ENCODE measurements at places on chromosomes 16 and 17.

- no peak for DNase-seq
Observed at GRCh38 chr17:75049706-75050105, 2.7 kb downstream of the KCTD2 start.

DNA sequence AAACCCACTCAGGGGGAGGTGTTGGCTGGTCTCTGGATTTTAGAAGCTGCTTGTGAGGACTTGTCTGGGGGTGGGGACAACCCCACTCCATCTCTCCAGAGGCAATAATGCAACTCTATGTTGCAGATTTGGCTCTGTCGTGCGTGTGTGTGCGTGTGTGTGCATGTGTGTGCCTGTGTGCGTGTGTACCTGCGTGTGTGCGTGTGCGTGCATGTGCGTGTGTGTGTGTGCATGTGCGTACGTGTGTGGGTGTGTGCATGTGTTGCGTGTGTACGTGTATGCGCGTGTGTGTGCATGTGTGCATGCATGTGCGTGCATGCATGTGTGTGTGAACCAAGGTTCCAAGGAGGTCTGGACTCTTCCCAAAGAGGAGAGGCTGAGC, 120.4 kb upstream of the LHX1 start:
- DNase-seq = no peak

DNA sequence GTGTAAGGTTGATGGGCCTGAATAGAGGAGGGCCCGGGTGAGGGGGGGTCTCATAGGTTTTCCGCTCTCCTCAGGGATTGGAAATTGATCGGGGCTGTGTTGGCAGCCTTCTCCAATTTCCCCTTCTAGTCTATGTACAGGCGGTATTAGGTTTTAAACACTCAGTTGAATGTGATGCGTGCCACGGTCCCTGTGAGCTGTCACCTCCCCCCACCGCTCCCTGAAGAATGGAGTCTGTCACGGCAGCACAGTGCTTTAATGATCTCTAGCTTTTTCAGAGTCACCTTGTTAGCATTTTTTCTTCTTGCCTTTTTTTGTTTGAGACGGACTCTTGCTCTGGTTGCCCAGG, 800 bp downstream of the COX4I1 start:
- no peak for DNase-seq

DNA sequence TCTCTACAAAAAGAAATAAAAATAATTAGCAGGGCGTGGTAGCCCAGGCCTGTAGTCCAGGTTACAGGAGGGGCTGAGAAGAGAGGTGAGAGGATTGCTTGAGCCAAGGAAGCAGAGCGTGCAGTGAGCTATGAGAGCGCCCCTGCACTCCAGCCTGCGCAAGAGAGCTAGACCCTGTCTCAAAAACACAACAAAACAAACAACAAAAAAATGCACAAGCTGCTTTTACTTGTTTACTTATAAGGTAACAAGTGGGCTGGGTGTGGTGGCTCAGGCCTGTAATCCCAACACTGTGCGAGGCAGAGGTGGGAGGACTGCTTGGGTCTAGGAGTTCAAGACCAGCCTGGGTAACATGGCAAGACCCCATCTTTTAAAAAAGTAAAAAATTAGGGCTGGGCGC, 1.7 kb downstream of the CYTH1 start:
- no peak for DNase-seq

- DNase-seq = no peak
Observed at GRCh38 chr17:72426948-72427760, 306.3 kb downstream of the SOX9 start.

GRCh38 chr17:40938981-40939380, 1.5 kb upstream of the KRT23 start:
- no peak for DNase-seq

DNA sequence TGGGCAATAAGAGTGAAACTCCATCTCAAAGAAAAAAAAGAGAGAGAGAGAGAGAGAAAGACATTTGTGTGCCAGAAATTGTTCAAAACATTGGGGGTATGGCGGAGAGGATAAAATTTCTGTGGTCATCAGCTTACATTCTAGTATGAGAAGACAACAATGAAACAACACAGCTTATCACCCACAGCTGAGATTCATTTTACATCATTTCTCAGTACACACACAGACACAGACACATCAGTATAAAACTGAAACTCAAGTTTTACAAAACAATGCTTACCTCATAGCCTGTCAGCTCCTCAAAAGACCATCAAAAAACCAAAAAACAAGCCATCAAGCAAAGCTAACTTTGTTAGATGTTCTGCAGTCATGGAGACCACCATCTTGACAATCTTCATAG, 31.4 kb upstream of the CNEP1R1 start:
- DNase-seq = no peak

DNA sequence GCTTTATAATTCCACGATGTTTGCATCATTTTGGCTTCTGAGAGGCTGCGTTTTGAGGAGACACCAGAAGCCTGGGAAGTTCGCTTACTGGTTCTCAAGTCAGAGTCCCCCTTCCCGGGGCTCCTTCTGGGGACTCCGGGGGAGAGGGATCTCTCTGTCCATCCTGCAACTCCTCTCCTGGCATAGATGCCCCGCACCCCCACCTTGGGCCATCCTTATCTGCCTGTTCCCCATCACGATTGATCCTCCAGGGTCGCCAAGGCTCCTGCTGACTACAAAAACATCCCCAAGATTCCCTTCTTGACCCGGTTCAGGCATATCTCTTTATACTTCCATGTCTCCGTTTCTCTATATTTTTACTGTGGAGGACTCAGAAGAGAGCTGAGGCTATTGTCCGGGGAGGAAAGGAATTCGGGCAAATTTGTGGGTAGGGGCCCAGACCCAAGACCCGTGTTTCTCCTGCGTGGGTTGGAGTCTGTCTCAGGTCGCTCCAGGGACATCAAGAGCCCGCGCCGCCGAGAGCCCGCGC, 18.4 kb upstream of the HOXB13 start:
- no peak for DNase-seq

- DNase-seq = no peak
Observed at GRCh38 chr16:29975811-29976511, 2.3 kb downstream of the TAOK2 start.

- DNase-seq = no peak
Observed at GRCh38 chr16:57658878-57659674, 9.0 kb upstream of the ADGRG3 start.

DNA sequence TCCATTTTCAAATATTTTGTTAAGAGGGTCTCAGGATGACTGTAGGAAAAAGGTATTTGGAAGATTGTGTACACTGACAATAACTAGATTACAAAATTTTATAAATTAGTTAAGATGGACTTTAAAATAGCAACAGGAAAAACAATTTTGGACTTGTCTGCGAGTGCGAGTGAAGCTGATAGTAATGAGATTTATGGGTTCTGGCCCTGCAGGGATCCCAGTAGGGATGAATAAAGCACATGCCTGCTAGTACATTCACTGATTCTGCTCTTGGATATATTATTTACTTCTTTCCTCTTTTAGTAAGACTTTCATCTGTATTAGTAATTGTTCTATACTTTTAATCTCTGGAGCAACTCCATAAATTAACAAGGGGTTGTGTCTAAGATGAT, 28.2 kb downstream of the PRKCA start:
- DNase-seq = no peak

DNA sequence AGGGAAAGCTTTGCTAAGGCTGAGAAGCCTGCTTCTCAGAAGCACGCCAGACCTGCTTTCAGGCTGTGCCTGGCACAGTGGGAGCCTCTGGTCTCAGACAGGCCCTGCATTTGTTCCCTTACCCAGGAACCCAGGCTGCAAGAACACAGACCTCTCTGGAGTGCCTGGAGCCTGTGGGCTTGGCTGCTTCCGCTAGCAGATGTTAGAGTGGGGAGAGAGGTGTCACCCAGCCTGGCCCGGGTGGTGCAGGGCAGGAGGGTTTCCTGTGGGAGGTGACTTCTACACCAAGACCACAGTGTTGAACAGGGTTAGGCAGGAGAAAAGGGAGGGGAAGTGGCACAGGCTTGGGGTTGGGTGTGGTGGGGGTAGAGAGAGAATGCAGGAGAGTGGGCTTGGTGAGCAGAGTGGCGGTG, 35.8 kb upstream of the ADGRG1 start:
- DNase-seq = no peak

GRCh38 chr17:40295488-40296436, 8.1 kb downstream of the CDC6 start:
- DNase-seq = no peak

DNA sequence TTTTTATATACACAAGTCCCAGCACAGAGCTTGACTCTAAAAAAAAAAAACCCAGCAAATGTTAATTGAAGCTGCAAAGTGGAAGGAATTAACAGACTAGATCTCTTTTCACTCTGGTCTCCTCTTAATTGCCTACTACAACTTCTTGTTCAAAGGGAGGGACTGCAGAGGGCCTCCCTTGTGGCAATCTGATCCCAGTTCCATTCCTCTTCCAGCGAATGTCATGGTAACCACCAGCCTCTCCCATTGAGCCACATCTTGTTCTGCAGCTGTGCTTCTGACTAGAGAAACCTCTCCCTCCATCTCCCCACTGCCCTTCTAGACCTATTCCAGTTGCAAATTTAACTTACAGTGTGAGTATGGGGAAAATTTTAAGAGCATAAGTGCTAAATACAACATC, 5.9 kb downstream of the SUPT6H start:
- DNase-seq = no peak

DNA sequence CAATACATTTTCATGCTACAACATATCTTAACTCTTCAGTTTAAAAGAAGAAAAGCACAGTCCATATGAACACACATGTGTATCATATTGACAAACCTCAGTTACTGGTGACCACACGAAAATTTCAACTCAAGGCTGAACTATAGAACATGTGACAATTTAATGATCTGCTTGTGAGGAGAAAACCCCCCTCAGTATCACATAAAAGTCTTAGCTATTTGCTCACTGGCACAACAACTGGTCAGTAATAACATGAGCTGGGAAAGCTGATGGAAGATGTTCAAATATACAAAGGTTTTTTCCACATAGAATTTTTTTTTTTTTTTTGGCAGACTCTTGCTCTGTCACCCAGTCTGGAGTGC, 19.5 kb downstream of the ZNF652 start:
- DNase-seq = no peak

DNA sequence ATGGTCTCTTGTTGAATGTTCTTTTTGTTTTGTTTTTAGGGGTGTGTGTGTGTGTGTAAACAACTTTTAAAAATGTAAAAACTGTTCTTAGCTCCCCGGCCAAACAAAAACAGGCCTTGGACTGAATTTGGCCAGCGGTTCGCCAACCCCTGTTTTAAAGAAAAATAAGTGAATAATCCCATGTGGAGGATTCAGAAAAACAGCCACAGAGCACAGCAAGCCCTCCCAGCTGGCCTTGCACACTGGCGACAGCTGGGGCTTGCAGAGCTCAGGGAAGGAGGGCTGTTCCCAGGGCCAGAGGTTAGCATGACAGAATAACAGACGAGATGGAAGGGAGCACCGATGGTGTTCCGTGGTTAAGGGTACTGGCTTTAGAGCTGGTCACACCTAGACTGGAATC, 39.0 kb downstream of the EMP2 start:
- DNase-seq = no peak

- DNase-seq = no peak
Observed at GRCh38 chr16:67992661-67993206, 6.5 kb downstream of the DPEP2 start.

DNA sequence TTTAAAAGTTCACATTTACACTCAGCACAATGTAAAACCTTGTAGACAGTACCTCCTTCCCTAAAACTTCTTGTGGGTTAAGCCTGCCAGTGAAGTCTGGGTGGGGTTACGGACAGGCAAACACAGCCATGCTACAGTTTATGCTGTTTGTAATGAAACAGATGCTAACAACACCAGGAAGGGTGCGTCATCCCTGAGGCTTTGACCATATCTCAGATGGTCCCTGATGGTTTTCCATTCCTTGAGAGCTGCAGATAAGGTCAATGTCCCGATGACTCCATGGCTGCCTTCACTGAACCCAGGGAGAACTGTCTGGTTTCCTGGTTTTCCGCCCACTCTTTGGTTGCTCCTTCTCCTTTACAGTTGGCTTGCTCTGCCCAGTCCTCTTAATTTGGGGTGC, 29.1 kb downstream of the GAS7 start:
- DNase-seq = no peak

GRCh38 chr16:88550246-88550661, 19.9 kb upstream of the ZC3H18 start:
- no peak for DNase-seq

DNA sequence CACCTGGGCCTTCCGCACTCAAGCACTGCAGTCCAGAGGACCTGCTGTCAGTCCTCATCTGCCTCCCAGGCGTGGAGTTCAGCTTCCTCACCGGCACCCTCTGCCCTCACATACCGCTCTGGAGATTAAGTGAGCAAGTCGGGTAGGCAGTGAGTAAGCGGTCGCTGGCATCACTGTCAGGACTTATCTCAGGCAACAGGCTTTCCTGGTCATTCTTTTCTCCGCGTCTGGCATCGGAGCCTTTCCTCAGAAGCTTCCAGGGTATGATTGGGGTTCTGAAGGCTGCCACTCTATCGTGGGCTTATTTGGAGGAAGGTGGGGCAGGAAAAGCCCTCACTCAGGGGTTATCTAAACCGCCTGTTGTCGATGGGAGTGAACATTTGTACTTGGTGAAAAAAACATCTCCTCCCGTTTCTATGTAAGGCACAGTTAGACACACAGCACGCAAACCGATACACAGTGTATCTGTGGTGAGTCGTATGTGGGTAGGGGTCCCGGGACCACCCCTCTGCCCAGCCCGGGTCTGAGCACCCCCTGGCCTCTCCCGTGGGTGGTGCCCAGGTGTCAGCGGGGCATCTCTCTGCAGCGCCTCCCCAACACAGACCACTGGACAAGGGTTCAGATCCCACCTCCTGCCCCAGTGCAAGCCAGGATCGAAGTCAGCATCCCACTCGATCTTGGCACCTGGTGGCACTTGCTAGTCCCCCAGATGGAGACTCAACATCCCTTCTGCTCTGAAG, 92.5 kb upstream of the PLCG2 start:
- no peak for DNase-seq

GRCh38 chr17:55351226-55351625, 70.4 kb downstream of the MMD start:
- DNase-seq = no peak

DNA sequence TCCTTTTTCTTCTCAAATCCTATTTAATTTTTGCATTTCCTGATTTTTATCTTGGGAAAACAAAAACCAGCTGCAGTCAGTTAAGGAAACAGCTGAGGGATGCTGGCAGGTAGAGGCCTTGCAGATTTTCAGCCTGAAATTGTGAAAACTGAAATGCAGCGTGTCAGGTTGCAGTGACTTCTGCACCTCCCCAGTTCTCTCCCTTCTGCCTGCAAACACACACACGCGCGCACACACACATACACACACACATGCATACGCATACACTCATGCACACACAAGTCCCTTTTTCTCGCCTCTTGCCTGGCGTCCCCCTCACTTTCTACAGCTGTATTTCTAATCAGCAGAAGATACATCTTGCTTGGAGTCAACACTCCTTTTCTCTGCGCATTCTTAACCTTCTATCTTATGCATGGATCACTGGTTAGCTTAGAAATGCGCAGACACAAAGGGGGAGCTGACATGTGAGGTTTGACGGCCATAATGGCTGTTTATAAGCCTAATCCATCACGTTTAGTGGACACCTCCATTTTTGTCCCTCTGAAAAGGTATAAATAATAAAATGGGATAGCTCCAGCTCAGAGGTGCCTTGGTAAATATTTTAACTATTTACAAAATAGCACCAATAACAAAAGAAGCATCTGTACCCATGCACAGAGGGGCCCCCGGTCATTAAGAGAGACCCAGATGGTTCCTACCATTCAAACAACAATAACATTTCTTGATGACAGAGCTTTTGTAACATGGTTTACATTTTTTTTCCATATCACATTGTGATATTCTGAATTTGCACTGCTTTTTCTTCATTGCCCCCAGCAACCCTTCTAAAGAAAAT, 392.1 kb upstream of the SALL1 start:
- no peak for DNase-seq

- no peak for DNase-seq
Observed at GRCh38 chr16:35194681-35195080, 1735.3 kb downstream of the TP53TG3F start.
